Endothelial cell of umbilical vein (primary cell): ENCODE measurements at places on chromosomes 1 and 21.
A peak's percentile ranks its signal among the peaks of the same experiment; 100 is the strongest.

DNA sequence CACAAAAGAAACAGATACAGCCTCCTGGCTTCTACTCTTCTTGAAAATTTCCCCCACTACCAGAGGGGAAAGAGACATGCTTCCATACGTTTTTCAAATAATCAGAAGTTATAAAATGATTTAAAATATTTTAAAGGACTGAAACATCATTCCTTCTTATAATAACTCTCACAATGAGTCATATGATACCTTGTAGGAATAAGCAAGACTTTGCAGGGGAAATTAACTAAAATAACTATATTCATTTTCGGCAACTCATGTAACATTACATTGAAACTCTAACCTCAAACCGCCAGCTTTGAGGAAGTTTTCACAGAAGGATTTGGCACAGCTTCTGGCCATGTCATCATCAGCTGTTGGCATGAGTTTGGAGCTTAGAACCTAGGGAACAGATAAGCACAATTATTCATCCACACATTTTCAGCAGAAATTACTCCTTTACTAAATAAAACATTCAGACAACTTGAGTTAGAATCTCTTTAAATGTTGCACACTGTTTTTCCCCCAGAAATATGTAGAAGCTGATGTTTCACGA is 85.9 kb downstream of the USP24 start:
- peak; percentile 87 for DNase-seq

DNA sequence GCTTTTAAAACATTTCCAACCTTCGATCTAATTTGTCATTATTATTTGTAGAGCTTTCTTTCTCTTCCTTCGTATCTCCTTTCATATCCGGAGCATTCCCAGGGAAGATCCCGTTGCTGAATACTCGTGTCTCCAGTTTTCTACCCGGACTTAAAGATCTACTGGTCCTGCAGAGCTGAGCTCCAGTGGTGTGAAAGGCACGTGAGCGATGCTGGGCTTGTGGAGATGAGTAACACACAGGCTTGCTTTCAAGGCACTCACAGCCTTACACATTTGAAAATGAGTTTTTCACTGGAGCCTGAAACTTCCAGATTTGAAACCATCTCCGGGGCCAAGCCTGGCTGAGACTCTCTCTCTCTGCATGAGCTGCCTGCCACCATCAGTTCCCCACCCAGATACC is 428.3 kb downstream of the KIF26B start:
- DNase-seq, result no peak

- no peak for DNase-seq
Observed at GRCh38 chr1:240610636-240611035, 1.3 kb downstream of the GREM2 start.

GRCh38 chr21:20998456-20998789 is 214 bp downstream of the NCAM2 start:
- peak; percentile 28 for DNase-seq

- no peak for DNase-seq
Observed at GRCh38 chr1:22545141-22545540, 18.1 kb upstream of the EPHA8 start.

DNA sequence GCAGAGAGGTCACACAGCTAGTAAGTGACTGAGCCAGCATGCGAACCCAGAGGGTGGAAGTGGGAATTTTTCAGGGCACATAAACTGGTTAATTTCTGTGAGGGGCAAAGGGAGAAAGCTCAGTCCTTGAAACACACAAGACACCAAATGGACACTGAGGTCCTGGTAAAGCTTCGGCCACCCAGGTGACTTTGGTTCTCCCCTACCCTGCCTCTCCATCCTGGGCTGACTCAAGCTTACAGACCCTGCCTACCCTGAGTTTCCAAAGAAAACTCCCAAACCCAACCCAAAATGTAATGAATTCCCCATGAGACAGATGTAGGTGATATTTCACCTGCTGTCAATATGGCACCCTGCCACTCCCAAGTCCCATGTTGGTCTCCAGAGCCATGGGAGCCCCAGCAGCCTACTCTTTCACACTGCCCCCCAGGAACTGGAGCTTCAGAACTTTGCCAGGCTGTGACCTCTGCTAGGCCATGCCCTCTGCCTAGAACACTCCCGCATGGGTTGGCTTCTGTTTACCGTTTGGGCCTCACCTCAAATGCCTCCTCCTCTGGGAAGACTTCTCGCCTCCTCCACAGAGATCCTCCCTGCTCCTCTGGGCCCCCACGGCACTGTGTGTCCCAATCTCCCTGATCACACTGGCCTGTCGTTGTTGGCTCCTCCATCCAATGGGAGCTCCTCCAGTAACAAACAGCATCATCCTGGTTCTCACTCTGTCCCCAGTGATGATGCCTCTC is 3.7 kb upstream of the LRP8 start:
- no peak for DNase-seq

- DNase-seq, result no peak
Observed at GRCh38 chr1:183236158-183236725, 50.2 kb downstream of the LAMC2 start.

DNA sequence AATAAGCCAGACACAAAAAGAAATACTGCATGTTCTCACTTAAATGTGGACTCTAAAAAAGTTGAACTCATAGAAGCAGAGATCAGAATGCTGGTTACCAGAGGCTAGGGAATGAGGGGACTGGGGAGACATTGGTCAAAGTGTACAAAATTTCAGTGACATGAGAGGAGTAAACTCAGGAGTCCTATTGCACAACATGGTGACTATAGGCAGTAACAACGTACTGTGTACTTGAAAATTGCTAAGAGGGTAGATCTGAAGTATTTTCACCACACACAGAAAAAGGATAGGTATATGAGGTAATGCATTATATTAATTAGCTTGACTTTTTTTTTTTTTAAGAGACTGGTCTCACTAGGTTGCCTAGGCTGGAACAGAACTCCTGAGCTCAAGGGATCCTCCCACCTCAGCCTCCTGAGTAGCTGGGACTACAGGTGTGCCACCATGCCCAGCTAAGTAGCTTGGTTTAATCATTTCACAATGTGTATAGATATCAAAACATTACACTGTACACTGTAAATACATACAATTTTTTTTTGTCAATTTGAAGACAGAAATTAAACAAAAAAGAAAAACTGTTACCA is 7.4 kb downstream of the ZNF496 start:
- DNase-seq, result no peak

GRCh38 chr1:197914510-197914909 is 2.7 kb upstream of the LHX9 start:
- no peak for DNase-seq

DNA sequence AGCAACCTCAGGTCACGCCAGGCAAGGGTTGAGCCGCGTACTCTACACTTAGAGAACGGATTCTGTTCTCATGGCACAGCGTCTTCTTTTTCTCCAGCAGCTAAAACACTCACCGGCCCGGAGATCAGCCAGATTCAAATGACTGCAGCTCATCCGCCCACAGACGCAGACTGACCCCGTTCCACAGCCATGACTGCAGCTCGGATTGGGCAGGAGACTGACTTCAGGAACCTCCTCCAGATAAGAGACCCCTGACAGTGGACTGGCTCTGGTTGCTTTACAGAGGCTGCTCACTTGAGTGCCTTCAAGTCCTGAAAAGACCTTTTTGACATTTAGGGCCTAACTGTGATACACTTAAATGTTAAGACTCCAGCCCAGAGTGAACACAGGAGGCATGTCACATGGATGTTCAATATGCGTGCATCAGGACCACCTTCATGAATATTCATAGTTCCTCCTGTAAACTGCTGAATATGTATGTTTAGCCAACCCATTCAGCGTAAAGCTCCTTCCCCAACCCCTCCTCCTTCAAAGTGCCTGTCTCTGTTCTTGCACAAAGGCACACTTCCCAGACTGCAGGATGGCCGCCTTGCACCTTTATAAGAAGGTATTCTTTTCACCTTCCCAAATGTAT is 42.6 kb downstream of the BACE2 start:
- DNase-seq, result no peak

- DNase-seq, result no peak
Observed at GRCh38 chr1:226976978-226977642, 37.0 kb downstream of the COQ8A start.

- no peak for DNase-seq
Observed at GRCh38 chr1:22517956-22518355, 45.3 kb upstream of the EPHA8 start.
